ENCODE measurements at places on chromosomes 11 and 22.

- no peak for DNase-seq
Observed at GRCh38 chr11:117725048-117725734, 71.8 kb downstream of the DSCAML1 start.

- DNase-seq = no peak
Observed at GRCh38 chr11:96016978-96017502, 93.1 kb upstream of the MTMR2 start.

DNA sequence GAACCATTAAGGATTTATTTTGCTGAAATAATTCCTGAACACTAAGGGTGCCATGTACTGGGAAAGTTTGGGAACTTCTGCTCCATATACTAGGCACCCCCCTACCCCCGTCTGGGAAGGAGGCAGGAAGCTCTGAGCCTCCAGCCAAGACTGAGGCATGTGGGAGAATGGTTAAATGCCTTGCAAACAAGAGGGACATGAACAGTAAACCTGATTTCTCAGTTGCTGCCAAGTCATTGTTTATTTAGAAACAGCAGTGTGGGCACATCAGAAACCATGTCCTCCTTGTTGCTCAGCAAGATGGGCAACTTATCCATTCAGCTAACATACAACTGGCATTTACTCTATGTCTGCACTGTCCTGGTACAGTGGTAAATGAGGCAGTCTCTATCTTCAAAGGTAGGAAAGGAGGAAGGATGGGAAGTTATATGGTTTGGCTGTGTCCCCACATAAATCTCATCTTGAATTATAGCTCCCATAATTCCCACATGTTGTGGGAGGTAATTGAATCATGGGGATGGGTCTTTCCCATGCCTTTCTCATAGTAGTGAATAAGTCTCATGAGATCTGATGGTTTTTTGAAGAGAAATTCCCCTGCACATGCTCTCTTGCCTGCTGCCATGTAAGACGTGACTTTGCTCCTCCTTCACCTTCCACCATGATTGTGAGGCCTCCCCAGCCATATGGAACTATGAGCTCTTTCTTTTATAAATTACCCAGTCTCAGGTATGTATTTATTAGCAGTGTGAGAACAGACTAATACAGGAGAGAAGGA, 459.1 kb downstream of the MIAT start:
- no peak for DNase-seq

GRCh38 chr22:44645083-44645482, 56.9 kb upstream of the PRR5 start:
- no peak for DNase-seq

- no peak for DNase-seq
Observed at GRCh38 chr11:118401880-118402590, 629 bp downstream of the ATP5MG start.

DNA sequence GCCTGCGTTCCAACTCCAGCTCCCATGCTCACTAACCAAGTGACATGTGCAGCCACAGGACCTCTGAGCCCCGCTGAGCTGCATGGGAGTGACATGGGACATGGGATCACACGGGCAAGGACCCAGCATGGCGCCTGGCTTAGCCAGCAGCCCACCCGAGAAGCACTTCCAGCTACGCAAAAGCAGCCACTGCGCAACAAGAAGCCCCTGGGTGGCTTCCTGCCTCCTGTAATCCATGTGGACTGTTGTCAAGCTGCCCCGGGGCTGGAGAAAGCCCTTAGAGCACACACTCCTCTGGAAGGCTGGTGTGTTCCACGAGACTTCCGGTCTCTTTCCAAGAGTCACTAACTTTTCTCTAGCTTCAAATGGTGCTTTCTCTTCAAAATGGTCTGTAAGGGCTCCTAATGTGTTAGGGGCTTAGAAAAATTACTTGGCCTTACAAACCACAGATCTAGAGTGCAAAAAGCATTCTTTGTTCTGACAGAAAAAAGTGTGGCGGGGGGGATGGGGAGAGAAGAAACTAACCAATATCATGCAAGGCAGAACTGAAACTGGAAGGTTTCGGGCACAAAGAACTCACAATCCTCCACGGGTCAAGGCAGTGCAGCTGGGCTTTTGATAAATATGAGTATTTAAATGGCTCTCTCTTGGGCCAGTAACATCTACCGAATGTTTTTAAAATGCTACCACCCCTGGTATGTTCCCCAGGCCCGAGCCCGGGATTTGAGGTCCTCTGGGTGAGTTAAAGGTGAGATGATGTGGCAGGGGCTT, 5.5 kb downstream of the C11orf24 start:
- DNase-seq = no peak

DNA sequence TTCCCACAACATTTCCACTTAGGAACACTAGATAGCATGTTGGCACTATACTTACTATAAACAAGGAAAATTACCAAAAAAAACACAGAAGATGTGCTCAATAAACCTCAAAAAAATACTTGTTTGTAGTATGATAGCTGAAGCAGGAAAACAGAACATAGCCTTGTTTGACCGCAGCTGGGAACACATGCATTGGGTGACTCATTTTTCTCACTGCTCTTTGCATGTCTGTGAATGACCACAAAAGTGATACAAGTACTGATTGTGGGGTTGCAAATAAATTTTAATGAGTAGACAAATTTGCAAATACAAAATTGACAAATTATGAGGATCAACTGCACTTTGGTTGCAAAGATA, 22.8 kb upstream of the GUCY1A2 start:
- DNase-seq = no peak

- DNase-seq = peak; percentile 99
Observed at GRCh38 chr22:41543854-41544670, at the start of gene POLR3H. Gene POLR3H, minus strand, starts transcription at chr22:41544470. Its CDS starts 369 bp downstream, at chr22:41544101.

- no peak for DNase-seq
Observed at GRCh38 chr11:126149759-126150625, 61.5 kb downstream of the RPUSD4 start.

- DNase-seq = no peak
Observed at GRCh38 chr11:59285716-59286260, 72.9 kb upstream of the OR5AN1 start.

DNA sequence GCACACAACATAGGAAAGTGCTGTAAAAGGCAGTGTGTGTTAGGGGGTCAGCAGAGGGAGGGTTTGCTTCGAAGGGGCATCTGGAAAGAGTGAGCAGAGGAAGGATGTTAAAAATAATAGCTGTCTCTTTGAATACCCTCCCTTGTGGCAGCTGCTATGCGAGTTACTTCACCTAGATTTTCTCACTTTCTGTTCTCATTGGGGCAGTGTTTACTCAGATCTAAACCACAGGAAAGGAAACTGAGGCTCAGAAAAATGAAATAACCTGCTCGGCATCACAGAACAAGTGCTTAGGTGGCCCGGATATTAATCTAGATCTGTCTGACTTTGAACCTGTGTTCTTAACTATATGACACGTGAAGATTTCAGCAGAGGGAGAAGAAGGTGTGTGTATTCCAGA, 125.3 kb downstream of the C11orf91 start:
- no peak for DNase-seq

GRCh38 chr11:40054631-40055030, 1404.8 kb downstream of the LRRC4C start:
- DNase-seq = no peak

DNA sequence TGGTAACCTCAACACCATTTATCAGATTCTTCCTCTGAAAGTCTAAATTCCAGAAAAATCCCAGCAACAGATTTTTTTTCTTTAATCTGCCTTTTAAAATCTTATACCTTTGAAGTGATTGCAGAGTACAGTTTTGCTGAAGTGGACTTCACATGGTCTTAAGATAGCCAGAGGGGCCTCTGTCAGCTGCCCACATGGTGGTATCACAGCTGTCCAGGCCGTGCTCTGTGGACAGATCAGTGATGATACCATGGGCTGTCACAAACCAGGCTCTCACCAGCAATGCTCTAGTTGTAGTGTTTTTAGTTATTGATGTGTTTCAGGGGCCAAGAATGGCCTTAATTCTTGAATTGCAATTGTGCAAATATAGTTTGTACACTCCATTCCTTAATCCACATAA, 44.0 kb downstream of the PARVA start:
- no peak for DNase-seq

- DNase-seq = no peak
Observed at GRCh38 chr11:109970516-109971183, 122.5 kb upstream of the ZC3H12C start.

DNA sequence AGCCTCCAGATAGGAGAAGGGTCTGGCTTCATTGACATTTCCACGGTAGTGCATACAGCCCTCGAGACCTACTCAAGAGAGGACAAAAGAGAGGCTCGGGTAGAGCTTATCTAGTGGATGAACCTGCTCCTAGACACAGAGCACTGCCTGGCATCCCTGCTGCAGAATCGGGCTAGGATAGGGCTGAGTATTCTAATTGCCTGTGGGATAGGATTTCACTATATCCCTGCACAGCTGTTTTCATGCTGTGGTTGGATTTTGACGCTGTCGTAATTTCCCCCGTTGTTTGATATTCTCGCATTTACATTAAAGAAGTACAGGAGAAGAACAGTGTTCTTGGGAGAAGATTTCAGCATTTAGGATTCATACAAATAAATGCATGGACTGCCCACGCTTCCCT, 107.8 kb downstream of the KIRREL3 start:
- DNase-seq = no peak

Measured in cerebellar cortex (tissue), 1 donor.